ENCODE measurements at places on chromosomes 7 and 10.

DNA sequence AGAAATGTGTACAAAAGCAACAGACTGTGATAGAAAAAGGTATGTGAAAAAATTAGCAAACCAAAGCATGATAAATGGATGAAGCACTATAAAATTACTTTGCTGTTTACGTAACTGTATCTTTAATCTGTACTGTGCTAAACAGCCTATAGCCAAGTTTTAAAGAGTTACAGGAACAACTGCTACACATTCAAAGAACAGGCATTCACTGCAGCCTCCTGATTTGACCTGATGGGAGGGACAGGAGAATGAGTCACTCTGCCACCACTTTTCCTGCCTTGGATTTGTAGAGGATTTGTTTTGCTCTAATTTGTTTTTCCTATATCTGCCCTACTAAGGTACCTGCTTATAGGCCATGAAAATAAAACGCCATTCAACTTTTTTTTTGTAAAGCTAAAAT, 116.1 kb downstream of the FANK1 start:
- no peak for DNase-seq

DNA sequence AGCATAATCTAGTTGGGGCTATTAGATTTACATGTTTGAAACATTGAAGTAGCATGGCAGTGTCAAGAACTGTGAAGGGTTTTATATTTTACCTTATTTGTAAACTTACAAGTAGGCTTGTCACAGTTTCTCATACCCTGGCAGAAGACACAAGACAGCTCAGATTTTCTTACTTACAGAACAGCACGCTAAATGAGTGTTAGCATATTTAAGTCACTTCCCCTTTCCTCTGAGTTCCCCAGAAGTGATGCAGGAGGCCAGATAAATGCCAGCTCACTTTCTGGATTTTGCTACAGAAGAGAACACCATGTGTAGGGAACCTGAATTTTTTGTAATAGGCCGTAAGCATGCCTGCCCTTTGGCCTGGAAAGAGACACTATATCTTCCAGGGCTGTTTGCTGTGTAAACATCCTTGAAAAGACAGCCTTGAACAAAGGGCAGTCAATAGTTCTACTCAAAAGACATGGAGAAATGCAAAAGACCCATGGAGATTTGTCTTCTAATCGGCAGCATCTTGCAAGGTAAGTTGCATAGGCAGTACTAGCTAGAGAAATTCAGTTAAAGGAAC, 279.1 kb downstream of the PHF14 start:
- no peak for DNase-seq

DNA sequence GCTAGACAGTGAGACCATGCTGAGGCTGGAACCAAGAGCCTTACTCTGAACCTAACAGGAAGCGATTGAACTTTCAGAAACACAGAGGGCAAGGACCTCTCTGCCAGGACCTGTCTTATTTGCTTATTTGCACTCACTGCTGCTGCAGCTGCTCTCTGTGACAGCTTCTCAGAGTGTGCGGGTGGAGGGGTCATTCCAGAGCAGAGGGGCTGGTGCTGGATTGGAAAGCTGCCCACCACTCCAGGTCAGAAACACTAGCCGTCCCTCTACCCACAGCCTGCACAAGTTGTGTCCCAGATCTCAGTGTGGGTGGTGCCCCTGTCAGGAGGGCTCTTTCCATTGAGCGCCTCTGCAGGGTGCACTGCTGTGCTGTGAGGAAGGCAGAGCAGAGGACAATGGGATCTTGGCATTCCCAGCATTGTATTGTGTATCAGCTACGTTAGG, 126.2 kb downstream of the CCNY start:
- DNase-seq = no peak

DNA sequence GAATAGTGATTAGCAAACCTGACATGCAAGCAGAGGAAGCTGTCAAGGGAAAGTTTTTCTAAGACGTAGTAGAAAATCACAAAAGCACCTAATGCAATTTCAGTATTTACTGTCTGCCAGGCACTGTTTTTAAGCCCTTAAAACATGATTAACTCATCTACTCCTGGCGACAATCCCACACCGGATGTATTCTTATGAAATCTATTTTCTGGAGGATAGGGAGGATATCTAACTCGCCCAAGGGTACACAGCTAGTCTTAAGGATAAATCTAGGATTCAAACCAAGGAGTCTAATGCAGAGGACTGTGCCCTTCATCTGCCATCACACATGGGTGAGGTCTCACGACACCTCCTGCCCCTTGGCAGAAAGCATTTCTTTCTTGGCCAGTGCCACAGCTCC, 47.8 kb upstream of the FIGNL1 start:
- DNase-seq = no peak

DNA sequence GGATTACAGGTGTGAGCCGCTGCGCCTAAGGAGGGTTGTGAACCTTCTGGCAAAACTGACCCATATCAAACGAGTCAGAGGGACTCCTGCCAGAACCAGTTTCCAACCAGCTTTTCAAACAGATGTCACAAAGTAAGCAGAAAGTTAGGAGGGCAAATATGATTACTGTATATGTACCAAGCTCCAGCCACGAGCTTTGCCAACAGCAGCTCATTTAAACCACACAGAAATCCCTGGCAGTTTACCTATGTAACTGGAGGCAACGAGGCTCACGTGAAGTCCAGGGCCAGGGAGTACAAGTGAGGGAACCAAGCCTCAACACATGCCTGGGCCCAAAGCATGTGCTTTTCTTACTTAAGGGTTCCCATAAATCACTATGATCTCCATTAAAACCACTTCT, 12.5 kb upstream of the DAGLB start:
- no peak for DNase-seq

DNA sequence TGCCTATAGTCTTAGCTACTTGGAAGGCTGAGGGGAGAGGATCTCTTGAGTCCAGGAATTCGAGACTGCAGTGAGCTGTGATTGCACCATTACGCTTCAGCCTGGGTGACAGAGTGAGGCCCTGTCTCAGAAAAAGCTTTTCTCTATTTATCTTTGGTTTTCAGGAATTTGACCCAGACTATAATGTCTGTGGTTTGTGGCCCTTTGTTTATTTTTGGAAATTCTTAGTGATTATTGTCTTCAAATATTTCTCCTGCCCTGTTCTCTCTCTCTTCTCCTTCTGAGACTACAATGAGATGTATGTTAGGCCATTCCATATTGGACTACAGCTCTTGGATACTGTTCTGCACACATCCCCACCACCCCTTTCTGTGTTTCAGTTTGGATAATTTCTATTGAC, 4.7 kb downstream of the MUC12 start:
- no peak for DNase-seq

DNA sequence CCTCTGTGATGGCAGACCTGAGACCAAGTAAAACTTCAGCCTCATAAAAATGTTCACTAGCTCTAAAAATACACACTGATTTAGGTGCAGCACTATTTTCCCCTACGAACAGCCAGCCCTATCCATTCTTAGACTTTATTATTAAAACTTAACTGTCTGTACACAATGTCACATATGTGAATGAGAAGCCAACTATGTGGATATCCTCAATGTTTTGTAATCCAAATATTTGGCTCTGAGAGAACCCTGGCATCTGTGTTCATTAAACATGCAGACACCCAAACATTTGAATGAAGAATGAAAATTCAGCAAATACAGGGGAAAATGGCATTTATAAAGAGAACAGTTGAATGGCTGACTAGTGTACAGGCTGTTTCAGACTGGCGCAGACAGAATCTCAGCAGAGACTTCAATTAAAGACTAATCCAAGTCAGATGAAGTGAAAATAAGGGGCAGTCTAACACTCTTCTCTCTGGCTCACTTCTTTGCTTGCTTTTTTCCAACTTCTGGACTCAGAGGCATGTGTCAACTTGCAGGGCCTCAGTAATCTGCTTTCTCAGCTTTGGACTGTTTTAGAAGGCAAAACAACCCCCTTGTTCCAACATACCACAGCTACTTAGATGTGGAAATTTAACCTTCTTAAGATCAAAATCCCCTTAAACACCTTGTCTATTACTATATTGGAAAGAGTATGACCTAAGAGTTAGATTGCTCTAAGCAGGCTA, 47.4 kb upstream of the FAM180A start:
- no peak for DNase-seq

GRCh38 chr7:72101444-72101843, 310.7 kb downstream of the CALN1 start:
- no peak for DNase-seq

DNA sequence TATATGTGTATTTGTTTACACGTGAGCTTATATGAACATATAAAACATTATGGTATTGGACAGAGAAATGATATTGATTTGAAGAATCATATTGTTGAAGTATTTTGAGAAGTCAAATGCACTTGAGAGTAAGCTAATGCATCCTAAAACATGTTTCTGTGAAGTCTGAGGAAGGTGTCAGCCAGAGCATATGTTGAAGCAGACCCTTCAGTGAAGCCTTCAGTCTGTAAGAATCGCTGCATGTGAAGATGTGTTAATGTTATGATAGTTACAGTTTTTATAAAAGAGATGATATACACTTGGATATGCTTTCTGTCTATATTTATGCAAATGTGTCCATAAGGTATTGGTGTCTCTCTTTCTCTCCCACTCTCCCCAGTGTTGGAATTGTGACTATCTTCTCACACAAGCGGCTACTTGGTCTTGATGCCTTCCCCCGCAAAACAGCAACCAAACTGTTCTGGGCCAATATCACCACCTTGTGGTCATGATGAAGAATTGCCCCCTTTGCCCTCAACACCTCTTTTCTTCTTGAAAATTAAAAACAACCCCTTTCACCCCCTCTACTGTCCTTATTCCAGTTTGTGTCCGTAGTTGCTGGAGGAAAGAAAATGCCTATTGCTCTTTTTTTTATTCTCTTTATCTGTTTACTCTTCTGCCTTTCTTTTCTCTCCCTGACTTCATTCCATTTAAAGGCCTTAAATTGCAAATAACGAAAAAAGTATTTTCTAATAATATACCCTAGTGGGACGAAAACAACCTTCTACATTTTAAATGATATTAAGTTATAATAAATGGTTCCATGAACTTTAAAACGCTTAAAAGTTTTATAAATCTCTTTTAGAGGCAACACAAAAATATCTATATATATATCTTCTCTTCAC, 64.9 kb downstream of the IKZF1 start:
- no peak for DNase-seq

DNA sequence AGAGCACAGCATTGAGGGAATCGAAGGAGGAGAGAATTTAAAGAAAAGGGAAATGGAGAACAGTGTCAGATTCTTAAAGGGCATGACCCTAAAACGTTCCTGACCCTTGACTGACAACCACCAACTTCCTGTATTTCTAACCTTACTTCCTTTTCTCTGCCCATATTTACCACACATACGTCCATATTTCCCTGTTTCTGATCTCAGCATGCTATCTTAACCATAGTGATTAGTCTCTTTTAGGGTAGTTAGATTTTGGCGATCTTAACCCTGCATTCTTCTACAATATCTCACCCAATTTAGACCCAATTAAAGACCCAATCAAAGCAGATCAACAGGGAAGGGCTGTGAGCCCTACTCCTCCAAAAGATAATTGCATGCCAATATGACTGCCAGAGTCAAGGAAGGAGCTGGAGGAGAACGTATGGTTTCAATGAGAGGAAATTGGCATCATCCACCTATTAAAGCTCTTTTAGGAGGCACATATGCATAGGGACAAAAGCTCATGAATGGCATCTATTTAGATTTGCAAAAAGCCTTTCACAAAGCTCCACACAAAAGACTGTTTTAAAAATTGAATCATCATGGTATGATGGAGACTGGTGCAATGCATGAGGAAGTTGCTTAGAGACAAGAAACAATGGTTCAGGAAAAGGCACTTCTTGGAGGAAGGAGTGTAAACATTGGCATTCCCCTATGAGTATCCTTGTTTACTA, 49.0 kb upstream of the ARHGAP12 start:
- no peak for DNase-seq

DNA sequence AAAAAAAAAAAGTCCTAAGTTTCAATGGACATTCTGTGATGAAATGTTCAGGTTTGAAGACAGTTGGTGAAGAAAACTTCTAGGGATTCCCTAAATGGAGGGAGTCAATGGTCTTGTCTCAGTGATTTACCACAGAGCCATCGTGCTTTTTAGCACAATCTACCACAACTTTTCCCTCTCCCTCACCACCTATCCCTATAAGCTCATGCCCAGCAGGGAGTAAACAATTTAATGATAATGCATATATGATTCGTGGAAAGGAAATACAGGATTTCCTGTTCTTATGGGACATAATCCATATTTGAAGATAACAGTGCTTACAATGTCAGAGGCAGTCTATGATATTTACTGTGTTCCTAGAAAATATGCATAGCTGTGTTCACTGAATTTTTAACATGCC, 38.4 kb upstream of the CD36 start:
- DNase-seq = no peak

DNA sequence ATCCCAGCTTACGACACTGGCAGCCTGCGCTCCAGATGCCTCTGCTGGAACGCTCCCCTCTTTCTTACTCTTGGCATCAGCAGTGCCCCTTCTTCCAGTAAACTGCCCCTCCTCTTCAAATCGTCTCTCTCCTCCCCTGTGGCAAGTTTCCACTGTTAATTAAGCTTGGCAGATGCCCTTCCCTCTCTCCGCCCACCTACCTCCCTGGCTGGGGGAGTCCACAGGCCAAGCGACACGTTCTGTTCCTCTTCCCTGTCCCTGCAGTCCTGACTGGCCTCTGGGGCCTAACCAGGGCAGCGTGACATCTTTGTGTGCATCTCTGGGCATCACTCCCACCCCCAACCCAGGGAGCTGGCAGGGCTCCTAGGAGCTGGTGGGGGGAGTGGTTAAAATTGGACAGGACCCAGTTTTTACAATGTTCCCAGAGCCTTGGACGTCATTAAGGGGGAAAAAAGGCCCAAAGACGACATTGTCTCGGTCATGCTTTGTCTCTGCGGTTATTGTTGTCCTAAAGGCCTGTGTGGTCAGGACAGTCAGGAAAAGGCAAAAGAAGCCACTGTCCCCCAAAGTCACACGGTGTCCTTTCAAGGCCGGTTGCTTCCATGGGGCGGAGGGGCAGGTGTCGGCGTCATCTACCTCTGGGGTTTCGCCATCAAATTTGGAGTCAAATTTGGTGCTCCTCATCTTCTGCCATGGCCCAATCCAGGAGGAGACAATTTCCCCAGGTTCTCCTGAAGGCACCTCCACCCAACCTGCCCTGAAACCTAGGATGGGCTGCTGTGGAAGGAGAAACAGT, 54.2 kb downstream of the DLG5 start:
- DNase-seq = no peak

- DNase-seq = no peak
Measured at GRCh38 chr10:516764-517163, 172.7 kb downstream of the DIP2C start.

Measured in stimulated activated CD4-positive, alpha-beta T cell treated with anti-CD3 and anti-CD28 coated beads, Interleukin-1b, Interleukin-23, amount 100 ng/mL, for 1 hour (primary cell).